ENCODE measurements at places on chromosomes 16 and 17. TPM values are rescaled to one million over a fixed set of nuclear protein-coding genes. Genes with fewer than 3 reads are reported as not detected.

Gene ITGB3
- total RNA-seq: 4.5 TPM

Gene C17orf67
- total RNA-seq: 0.69 TPM

Gene ENPP7
- not detected for total RNA-seq

Gene MPP2
- total RNA-seq: 11.3 TPM

Gene KRT31
- total RNA-seq: not detected

Gene NPIPB6
- total RNA-seq: not detected

Gene EMC8
- total RNA-seq: 50.1 TPM

Gene CHST5
- not detected for total RNA-seq

Gene GPRC5B
- total RNA-seq: 7.2 TPM

Gene ZFP3
- 0.17 TPM for total RNA-seq

Gene MAF
- total RNA-seq: 2.6 TPM

Gene C16orf89
- not detected for total RNA-seq

Gene GPR139
- not detected for total RNA-seq

Gene HIGD1B
- not detected for total RNA-seq

Gene APOBR
- total RNA-seq: not detected

Gene TMEM220
- 2.4 TPM for total RNA-seq

Gene TEX14
- not detected for total RNA-seq

Gene CD7
- total RNA-seq: 1.6 TPM

Gene FOXF1
- total RNA-seq: not detected

Gene PNMT
- 0.17 TPM for total RNA-seq

Gene EVPL
- total RNA-seq: not detected

Gene CD300H
- not detected for total RNA-seq

Gene HS3ST4
- total RNA-seq: not detected
